ENCODE measurements at places on chromosomes 6 and 20.

DNA sequence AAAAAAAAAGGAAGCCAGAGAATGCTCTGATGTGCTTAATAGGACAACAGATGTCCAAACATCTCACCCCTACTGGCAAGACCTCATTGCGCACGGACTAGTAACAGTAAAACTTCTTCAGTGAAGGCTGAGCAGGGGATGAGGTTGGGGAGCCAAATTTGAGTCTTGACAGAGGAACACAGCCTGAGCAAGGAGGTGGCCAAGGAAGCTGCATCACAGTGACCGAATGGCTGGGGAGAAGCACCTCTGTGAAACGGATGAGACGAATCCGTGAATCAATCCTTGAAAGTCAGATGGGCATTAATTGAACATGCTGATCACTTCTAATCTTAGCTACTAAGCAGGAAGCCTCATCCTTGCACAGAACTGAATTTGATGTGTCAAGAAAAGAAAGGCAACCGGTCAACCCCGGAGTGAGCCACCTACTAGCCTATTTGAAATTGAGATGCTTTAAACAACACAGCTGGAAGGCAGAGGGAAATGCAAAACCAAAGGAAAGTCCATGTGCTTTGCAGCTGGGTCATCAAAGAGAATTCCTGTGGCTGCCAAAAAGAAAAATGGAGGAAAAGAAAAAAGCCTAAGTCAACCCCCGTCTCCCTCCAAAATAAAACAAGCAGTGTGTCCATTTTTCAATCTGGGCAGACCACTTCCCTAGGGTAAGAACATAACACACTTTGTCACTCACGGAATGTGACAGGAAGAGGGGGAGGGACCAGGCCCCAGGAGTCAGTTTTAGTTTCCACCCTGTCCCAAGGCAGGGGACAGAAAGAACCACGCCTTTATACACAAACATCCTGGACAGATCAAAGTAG, 29.5 kb downstream of the PXDC1 start:
- no peak for DNase-seq

GRCh38 chr6:131652472-131652871, 15.4 kb downstream of the ENPP3 start:
- DNase-seq: no peak

GRCh38 chr6:40280231-40280630, 306.9 kb downstream of the LRFN2 start:
- no peak for DNase-seq

- DNase-seq: no peak
These were observed 56.6 kb upstream of the ERVFRD-1 start for GRCh38 chr6:11168091-11168635.

GRCh38 chr20:63979229-63979556, 249 bp downstream of the SAMD10 start:
- no peak for DNase-seq

- DNase-seq: no peak
These were observed 266.4 kb upstream of the PRND start for GRCh38 chr20:4455301-4455701.

DNA sequence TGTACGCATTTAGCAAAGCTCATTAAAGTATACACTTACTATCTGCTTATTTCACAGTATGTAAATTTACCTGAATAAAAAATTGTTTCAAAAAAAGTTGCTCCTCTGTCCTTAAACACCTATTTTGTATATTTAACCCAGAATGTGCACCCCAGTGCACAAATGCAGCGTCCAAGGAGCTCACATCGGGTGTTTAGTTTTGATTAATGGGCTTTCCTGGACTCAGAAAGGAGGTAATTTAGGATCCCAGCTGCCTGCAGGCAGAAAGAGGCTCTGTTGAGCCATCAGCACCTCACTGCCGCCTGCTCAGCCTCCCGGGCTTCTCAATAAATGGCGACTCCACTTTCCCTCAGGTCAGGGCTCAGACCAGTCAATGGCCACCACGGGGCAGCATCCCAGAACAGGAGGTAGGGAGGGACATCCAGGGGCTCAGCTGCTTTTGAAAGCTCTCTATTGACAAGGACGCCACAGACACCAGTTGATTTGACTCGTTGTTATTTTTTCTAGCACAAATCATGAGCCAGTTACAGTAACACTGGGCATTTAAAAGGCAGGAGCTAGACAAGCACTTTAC, 70.2 kb upstream of the TBC1D7 start:
- DNase-seq: no peak

GRCh38 chr20:62875419-62876361, 14.1 kb upstream of the TCFL5 start:
- DNase-seq: no peak

DNA sequence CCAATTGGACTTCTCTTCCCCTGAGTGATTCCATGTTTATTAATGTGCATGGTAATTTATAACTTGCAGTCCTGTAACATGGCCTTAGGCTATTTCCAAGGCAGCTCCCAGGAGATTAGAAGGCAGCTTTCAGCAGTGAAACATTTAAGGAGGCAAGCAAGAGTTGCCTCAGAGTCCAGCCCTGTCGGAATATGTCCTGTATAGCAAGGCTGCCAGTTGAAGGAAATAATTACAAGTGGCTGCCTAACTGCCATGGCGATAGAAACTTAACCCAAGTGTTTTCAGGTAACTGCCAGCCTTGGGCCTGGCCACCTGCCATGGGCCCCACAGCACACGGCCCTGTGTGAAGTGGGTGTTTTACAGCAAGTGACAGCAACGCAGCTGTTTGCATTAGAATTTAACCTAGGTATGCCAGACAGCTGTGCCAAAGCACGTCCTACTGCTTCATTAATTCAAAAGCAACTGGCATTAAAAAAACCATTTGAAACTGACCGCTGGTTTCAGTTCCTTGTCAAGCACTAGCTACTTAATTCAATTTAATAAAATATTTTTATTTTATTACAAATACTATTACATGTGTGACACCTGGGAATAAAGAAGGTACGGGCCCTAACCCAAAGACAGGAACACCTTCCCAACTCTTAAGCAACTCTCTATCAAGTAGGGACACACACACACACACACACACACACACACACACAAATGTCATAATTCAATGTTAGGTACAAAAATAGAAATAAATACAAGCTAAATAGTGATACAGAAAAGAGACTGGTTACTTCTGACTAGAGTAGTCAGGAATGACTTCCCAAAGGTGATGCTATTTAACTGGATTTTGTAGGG, 151.8 kb upstream of the HEY2 start:
- DNase-seq: no peak

DNA sequence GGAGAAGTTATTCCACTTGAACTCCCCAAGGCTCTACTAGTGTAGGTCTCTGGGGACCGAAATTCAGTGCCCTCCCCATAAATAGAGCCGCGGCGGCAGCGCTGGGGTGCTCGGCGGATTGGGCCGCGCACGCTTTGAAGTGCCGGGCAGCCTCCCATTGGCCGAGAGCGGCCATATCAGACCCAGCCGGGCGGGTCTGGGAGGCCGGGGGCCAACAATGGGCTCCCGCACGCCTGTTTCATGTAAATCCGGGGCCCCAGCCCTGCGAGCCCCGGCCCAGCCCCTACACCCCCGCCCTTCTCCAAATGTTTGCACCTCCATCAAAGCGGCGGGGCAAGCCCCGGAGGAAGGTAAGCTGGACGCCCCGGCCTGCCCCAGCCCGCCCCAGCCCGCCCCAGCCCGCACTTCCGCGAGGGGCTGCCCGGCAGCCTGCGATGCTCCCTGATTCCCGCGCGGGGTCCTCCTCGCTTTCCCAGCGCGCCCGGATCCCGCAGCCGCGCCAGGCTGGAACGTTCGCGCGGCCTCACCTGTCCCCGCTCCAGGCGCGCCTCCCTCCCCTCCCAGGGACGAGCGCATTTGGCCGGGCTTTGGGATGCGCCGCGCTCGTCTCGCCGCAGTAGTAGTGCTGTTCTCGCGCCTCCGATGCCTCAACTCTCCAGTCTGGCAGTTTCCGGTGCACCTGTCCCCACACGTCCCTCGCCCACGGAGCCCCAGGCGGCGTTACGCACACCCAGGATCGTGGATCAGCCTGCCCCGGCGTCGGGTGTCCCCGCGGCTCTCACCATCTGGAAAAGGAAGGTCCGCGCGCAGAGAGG, at the start of gene TBXT:
TSS of gene TBXT (minus strand) at position 51 of the 815 bp plus-strand sequence. CDS start 260 bp downstream, outside the sequence.
- DNase-seq: no peak

DNA sequence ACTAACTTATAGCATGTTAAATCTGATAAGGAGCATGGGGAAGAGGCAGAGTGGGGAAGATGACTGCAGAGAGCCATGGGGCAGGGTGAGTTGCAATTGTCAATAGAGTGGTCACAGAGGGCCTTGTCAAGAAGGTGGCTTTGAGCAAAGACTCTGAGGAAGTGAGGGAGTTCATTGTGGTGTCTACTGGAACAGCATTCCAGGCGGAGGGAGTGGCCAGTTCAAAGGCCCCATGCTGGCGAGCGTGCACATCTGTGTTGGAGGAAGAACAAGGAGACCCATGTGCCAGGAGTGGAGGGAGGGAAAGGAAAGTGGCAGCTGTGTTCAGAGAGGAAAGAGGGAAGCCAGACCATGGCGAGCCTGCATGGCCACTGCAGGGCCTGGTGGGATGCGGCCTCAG, 15.8 kb upstream of the GPR6 start:
- no peak for DNase-seq
